ENCODE measurements at places on chromosomes 3 and 15. TPM values are rescaled to one million over a fixed set of nuclear protein-coding genes. Genes with fewer than 3 reads are reported as not detected.

GRCh38 chr3:122886946-122887345 lies 92.1 kb downstream of the SLC49A4 start:
- DNase-seq, result no peak

DNA sequence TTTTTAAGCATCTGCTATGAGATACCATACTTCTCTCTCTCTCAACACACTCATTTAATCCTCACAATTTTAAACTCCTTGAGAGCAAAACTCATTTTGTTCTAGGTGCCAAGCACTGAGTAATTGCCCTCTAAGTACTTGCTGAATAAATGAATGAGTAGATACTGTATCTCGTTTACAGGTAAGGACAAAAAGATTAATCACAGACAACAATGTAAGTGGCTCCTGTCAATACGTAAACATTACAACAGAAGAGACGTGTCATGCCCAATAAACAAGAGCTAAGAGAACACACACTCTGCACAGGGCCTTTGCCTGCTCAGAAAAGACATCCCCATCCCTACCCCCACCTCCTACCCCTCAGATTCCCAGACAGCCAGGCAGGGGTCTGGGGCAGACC lies 59.8 kb downstream of the CHSY1 start:
- no peak for DNase-seq

GRCh38 chr15:71496336-71496955 lies 313.9 kb upstream of the NR2E3 start:
- no peak for DNase-seq

The ABI3BP gene
- total RNA-seq, result 1.1 TPM

The TBCCD1 gene
- total RNA-seq, result 19.7 TPM
